ENCODE measurements at places on chromosomes 12 and 14.
A peak's percentile ranks its signal among the peaks of the same experiment; 100 is the strongest.

DNA sequence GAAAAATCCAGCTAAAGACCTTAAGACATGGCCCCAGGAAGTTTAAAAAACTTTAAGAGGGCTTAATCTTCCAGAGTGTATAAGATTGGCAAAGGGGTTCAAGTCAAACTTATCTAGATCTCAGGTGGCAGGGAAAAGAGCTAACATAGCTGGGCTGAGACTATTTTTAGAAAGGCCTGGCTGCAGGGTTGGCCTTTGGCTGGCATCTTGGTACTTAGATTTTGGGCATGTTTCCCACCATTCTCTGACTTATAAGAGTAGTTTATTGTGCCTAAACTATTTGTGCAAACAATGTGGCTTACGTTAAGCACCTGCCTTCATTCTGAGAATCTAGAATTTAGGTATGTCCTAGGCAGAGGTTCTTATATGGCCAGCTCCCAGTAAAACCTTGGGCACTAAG lies 214.0 kb upstream of the MIS18BP1 start:
- no peaks in the 10 kb centered on the region for H3K36me3 ChIP-seq
- no peak for DNase-seq
- H3K4me3 ChIP-seq, result no peak overlapping the region
- H3K4me1 ChIP-seq, result no peaks in the 10 kb centered on the region

GRCh38 chr12:6167327-6168280 lies 32.6 kb upstream of the CD9 start:
- no peaks in the 10 kb centered on the region for H3K36me3 ChIP-seq
- peaks cover 5% of the 10 kb centered on the region for H3K27me3 ChIP-seq
- H3K4me1 ChIP-seq, result peaks cover 24% of the 10 kb centered on the region
- no peak overlapping the region for H3K4me3 ChIP-seq
- H3K27ac ChIP-seq, result peak overlapping the region; percentile 93

DNA sequence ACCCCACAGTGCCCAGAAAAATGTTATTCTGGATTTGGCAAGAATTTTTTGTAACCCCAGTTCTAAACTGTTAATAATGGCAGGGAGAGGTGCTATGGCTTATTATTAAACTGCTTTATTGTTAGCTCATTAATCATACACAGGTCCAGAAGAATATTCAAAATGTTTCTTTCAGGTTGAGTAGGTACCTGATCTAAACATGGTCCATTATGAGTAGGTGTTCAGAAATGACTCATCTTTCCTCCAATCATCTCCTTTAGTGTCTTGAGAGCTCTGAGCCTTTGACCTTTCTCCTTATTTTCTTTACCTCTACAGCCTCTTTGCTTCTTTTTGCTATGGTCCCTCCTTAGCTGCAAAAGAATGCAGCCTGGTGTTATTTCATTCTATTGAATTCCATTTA lies 211.0 kb upstream of the GARIN6 start:
- H3K27me3 ChIP-seq, result no peaks in the 10 kb centered on the region
- peaks cover 12% of the 10 kb centered on the region for H3K4me1 ChIP-seq
- H3K36me3 ChIP-seq, result no peaks in the 10 kb centered on the region
- DNase-seq, result no peak
- H3K4me3 ChIP-seq, result no peak overlapping the region

- no peak overlapping the region for H3K27ac ChIP-seq
- H3K4me1 ChIP-seq, result no peaks in the 10 kb centered on the region
- no peaks in the 10 kb centered on the region for H3K36me3 ChIP-seq
- no peak overlapping the region for H3K4me3 ChIP-seq
- DNase-seq, result no peak
Observed at GRCh38 chr12:114000861-114001260, 34.7 kb upstream of the RBM19 start.

DNA sequence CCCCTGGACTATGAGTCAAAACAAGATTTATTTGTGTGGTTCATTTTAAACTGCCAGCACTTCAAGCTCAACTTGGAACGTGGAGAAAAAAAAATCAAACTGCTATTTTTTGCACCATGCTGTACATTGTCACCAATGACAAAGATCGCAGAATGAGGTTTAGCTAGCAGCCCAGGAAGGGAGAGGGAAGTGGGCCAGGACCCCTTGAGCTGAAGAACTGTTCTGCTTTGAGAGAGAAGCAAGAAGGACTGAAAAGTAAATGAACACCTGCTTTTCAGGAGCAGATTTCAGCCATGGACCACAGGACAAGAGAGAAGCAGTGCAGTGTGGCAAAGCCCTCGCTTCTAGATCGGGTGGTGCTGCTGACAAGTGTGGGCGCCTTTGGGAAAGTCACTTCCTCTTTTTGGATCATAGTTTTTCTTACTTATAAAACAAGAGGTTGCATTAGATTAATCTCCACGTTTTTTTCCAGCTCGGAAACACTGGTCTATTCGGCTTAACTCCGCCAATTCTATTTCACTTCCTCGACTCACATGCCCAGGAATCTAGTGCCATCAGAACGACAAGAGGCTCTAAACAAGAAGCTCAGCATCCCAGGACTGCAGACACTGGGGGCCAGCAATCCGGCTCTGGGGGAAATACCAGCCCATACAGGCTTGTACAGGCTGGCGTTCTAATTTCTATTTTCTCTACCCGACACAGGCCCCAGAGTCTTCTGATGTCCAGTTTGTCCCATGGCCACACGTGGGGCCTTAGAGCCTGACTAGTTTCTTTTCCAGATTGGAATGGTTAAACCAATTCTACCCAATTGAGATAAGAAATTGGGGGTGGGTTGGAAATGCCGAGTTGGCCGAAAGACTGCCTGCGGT lies 129.9 kb downstream of the CRACR2A start:
- no peak overlapping the region for H3K4me3 ChIP-seq
- H3K27ac ChIP-seq, result peak overlapping the region; percentile 9
- DNase-seq, result no peak
- H3K36me3 ChIP-seq, result peaks cover 40% of the 10 kb centered on the region
- H3K4me1 ChIP-seq, result peaks cover 18% of the 10 kb centered on the region

DNA sequence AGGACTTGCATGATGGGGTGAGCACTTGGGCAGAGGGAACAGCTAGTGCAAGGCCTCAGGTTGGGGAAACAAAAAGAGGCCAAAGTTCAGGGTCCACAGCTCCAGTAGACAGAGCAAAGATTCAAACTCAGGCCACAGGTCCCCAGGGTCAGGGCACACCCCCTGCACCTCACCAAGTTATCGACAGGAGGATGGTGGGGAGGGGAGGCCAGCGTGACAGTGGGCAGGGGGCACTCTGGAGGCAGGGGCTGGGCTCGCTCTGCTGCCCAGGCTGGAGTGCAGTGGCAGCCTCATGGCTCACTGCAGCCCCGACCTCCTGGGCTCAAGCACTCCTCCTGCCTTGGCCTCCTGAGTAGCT lies 32.4 kb upstream of the ULK1 start:
- H3K4me1 ChIP-seq, result peaks cover 2% of the 10 kb centered on the region
- no peaks in the 10 kb centered on the region for H3K36me3 ChIP-seq
- no peak overlapping the region for H3K4me3 ChIP-seq
- DNase-seq, result no peak

- H3K4me3 ChIP-seq, result no peak overlapping the region
- no peak overlapping the region for H3K27ac ChIP-seq
- no peak for DNase-seq
- H3K27me3 ChIP-seq, result peaks cover 8% of the 10 kb centered on the region
Observed at GRCh38 chr12:67523538-67523937, 125.0 kb upstream of the DYRK2 start.

- no peak overlapping the region for H3K27ac ChIP-seq
- peaks cover 32% of the 10 kb centered on the region for H3K27me3 ChIP-seq
- H3K36me3 ChIP-seq, result no peaks in the 10 kb centered on the region
- peak overlapping the region; percentile 41 for H3K4me3 ChIP-seq
- DNase-seq, result no peak
Observed at GRCh38 chr12:6198985-6199530, 1.1 kb upstream of the CD9 start.

GRCh38 chr12:112714166-112714710 lies 77.3 kb upstream of the RPH3A start:
- no peak for DNase-seq
- H3K27me3 ChIP-seq, result no peaks in the 10 kb centered on the region
- no peak overlapping the region for H3K4me3 ChIP-seq
- H3K4me1 ChIP-seq, result peaks cover 2% of the 10 kb centered on the region

GRCh38 chr12:7154901-7155470 lies 24.8 kb downstream of the CLSTN3 start:
- no peak for DNase-seq
- no peak overlapping the region for H3K4me3 ChIP-seq
- H3K4me1 ChIP-seq, result peaks cover 3% of the 10 kb centered on the region
- peaks cover 24% of the 10 kb centered on the region for H3K36me3 ChIP-seq

DNA sequence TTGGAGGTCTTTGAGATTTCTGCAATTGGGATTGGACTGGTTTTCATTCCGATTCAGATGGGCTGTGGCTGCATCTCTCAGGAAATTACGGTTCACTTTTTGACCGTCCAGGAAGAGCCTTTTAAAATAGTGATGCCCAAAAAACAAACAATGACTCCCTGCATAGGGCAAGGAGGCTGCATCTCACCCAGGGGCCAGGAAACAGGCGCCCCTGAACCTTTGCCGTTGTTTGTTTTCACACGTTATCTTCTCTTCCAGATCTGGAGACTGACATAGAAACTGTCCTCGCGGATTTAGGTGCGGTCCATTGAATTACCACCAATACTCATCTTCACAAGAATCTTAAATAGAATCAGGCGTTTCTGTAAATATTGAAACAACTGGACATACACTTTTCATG lies 66.0 kb downstream of the FLRT2 start:
- no peaks in the 10 kb centered on the region for H3K4me1 ChIP-seq
- H3K36me3 ChIP-seq, result no peaks in the 10 kb centered on the region
- H3K27me3 ChIP-seq, result no peaks in the 10 kb centered on the region
- H3K4me3 ChIP-seq, result no peak overlapping the region

Measured in activated T-helper 2 cell treated with anti-CD3 and anti-CD28 coated beads, Interferon-gamma antibody, Interleukin-2, Interleukin-4, amounts not matched to agents 10 μg/mL and 5 μg/mL and 100 μg/mL, durations not matched to agents 14 hours and 24 hours and 36 hours (primary cell).